ENCODE measurements at places on chromosomes 1 and 21.

GRCh38 chr1:78171736-78172590, 126.2 kb downstream of the GIPC2 start:
- DNase-seq = no peak

DNA sequence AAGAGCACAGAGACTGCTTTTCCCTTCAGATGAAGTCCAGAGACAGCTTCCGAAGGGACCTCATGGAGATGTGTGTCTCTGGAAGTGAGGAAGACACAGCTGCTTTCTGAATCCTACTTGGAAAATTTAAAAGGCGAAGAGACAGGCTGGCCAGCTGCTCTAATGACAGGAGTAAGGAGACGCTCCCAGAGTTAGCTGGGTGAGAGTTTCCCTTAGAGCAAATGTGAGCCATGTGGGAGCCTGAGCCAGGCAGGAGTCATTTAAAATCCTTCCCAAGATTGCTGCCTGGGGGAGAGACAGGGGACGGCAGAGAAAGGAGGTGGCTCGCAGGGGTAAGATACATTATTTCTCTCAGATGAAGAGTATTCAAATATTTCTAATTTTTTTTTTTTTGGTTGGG, 53.1 kb downstream of the ZNF326 start:
- no peak for DNase-seq

DNA sequence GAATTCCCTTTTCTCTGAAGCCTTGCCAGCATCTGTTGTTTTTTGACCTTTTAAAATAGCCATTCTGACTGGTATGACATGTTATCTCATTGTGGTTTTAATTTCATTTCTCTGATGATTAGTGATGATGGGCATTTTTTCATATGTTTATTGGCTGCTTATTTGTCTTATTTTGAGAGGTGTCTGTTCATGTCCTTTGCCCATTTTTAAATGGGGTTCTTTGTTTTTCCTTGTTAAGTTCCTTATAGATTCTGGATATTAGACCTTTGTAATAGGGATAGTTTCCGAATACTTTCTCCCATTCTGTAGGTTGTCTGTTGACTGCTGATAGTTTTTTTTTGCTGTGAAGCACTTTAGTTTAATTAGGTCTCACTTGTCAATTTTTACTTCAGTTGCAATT, 54.0 kb upstream of the C1orf185 start:
- no peak for DNase-seq

DNA sequence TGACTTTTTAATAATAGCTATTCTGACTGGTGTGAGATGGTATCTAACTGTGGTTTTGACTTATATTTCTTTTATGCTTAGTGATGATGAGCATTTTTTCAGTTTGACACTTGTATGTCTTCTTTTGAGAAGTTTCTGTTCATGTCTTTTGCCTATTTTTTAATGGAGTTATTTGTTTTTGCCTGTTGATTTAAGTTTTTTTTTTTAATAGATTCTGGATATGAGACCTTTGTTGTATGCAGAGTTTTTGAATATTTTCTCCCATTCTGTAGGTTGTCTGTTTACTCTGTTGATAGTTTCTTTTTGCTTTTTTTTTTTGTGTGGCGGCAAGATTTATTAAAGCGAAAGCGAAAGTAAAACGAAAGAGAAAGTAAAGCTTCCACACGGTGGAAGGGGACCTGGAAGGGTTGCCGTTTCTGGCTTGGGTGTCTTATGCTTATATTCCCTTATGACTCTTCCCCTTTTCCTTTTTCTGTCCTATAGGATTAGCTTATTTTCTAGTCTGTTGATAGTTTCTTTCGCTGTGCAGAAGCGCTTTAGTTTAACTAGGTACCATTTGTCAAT, 67.6 kb downstream of the TBX19 start:
- no peak for DNase-seq

DNA sequence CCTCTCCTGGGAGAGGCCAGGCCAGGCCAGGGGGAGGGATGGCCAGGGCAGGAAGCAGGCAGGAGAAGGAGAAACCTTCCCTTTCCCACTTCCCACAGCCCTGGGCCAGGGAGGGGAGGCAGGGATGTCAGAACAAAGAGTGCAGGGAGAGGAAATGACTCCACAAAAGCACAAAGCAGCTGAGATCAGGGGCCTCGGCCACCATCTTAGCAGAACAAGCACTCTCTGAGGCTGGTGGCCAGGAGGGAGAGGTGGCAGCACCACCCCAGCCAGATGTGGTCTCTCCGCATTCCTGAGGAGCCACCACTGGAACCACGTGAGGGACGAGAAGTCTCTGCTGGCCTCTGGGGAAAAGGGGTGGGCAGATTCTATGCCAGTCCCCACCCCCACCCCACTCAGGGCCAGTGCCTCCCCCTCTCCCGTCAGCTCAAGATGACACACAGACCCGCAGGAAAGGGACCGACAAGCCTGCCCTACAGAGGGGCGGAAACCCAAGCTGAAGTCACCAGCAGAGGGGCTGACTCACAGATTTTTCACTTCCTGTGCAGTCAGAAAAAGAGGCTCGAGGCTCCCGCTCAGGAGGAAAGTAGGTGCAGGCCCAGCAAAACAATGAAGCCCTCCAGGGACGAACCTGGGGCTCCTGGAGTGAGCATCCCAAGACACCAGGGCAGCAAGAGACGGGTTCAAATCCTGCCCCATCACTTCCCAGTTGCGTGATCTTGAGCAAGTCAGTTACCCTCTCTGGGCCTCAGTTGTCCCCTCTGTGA, 24.1 kb upstream of the ALDH4A1 start:
- DNase-seq = peak; percentile 4

DNA sequence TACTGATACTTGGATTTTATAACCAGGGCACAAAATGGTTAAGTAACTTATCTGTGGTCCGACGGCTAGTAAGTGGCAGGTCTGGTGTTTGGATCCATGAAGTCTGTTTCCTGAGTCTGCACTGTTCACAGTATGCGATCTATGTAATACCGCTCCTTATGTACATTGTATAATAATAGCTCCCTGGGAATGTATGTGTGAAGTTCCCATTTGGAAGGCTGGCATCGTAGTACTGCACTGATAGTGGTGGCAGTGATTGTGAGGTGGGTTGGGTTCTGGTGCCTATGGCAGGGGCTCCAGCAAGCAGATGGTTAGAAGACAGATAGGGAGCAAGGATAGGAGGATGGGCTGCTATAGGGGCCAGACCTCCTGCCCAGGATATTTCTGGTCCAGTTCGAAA, 25.3 kb downstream of the ITSN1 start:
- no peak for DNase-seq

GRCh38 chr21:43333298-43334062, 93.5 kb downstream of the SIK1 start:
- no peak for DNase-seq

DNA sequence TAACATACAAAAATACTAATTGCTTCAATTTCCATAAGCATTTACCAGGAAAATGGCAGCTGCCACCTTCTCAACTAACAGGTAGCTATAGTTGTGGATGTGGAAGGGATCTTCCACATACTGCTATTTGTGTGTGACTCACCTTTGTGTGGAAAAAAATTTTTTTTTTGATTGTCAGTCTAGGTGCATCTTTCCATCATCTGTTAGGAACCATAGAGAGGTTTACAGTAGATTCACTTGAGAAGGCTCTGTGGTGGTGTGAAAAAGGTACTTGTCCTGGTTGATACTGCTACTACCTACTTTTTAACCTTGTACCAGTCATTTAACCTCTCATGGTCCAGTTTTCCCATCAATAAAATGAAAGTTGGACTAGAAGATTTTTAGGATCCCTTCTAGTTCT, 12.9 kb downstream of the DDX20 start:
- DNase-seq = no peak

- no peak for DNase-seq
Observed at GRCh38 chr1:56921479-56921878, 44.3 kb downstream of the C8B start.

DNA sequence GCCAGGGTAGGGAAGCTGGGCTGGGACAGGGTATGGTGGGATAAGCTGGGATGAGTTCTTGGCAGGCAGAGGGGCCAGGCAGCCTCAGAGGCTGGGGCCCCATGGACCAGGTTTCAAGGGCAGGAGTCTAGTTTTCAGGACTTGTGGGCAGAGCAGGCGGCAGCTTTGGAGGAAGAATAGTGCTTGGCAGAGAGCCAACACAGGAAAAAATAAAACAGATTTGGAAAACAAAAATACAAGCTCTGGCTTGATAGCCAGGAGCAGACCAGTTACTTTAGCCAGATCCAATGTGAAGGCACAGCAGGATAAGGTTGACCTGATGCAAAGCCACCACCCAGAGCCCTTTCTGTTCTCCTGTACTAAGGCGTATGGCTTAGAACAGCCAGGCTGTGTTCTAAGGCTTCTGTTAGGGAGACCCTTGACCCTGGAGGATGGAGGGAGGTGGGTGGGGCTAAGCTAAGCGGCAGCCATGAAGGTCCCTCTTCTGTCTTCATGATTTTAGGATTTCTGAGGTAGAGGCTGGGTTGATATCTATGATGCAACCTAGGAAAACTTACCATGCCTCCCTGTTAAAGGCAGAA, 5.5 kb downstream of the TRAF5 start:
- no peak for DNase-seq

- peak; percentile 58 for DNase-seq
Observed at GRCh38 chr1:110879758-110880606, 7.0 kb downstream of the CD53 start.

- no peak for DNase-seq
Observed at GRCh38 chr1:162196387-162196786, 126.9 kb downstream of the NOS1AP start.

DNA sequence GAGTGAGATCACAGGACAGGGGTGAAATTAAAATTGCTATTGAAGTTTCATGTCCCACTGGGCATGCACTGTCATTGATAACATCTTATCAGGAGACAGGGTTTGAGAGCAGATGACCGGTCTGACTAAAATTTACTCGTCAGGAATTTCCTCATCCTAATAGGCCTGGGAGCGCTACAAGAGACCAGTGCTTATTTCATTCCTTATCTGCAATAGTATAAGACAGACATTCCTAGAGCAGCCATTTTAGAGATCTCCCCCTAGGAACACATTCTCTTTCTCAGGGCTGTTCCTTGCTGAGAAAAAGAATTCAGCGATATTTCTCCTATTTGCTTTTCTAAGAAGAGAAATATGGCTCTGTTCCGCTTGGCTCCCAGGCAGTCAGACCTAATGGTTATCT, 181.4 kb upstream of the ETV3 start:
- peak; percentile 35 for DNase-seq

DNA sequence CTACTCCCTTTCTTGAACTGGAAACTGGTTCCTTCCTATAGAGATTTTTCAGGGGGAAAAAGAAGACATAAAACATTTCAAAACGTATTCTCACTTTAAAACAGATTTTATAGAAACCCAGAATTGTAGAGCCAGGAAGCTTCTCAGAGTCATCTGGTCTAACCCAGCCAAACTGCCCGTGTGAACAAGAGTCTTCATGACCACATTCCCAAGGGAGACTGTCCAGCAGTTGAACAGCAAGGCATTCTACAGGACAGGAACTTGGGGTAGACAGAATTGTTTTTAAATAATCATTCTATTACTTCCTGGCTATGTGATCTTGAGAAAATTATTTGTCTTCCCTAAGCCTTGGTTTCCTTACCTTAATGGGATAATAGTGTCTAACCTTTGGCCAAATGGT, 163.5 kb upstream of the IVNS1ABP start:
- no peak for DNase-seq
